ENCODE measurements at places on chromosomes 1 and 21. TPM values are rescaled to one million over a fixed set of nuclear protein-coding genes. Genes with fewer than 3 reads are reported as not detected.

TAGLN2 gene
- 552 TPM for total RNA-seq

TTC34 gene
- 0.15 TPM for total RNA-seq

NMNAT2 gene
- total RNA-seq = 0.89 TPM

FAM151A gene
- total RNA-seq = not detected
